ENCODE measurements at places on chromosomes 4 and X.

DNA sequence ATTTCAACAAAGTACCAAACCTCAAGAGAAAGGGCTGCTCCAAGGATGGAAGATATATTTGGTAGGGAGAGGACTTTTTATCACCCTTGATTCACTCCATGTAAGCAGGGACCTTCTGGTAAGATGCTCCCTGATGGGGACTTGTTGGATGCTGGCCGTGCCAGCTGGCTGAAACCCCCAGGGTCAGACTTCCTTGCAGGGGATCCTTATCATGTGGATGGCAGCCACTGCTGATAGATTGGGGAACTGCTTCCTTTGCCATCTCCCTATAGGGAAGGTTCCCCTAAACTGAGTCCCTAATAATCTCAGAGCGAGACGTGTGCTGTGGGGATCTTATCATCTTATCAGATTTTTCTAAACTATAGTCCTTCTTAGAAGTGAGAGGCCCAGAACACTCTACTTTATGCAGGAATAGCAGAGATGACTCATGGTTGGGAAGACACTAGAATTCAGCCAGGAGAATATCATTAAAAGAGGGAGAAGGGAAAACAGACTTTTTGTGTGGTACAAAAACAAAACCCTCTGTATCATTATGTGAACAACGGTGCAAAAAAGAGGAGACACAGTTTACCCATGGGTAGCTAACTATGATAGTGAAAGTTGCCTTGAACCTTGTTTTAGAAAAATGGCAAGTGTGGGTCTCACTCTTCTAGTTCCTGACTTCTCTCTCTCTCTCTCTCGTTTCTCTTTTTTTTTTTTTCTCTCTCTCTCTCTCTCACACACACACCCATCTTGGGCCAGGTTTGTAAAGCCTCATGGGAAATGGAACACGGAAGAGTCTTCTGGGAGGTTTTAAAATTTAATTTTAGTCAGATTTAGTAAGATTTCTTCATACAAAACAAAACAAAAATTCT is 16.1 kb downstream of the RHOH start:
- no peak for DNase-seq

GRCh38 chrX:153634236-153634635 is 12.8 kb upstream of the DUSP9 start:
- no peak for DNase-seq

DNA sequence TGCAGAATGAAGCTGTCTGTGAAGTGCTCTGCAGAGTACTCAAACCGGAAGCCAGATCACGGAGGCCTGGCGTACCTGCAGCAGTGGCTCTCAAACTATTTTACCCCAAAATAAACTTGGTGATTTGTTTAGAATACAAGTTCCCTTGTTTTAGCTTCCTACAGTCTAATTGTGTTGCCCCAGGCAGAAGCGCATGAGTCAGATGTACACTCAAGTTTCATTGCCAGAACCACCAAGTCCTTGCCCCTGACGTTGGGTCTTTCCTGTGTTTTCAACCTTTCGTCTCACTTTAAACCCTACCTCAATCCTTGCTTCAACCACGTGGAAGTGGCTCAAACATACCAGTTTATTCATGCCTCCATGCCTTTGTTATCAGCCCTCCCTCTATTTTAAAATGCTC is 66.2 kb upstream of the SLC7A11 start:
- DNase-seq = no peak

DNA sequence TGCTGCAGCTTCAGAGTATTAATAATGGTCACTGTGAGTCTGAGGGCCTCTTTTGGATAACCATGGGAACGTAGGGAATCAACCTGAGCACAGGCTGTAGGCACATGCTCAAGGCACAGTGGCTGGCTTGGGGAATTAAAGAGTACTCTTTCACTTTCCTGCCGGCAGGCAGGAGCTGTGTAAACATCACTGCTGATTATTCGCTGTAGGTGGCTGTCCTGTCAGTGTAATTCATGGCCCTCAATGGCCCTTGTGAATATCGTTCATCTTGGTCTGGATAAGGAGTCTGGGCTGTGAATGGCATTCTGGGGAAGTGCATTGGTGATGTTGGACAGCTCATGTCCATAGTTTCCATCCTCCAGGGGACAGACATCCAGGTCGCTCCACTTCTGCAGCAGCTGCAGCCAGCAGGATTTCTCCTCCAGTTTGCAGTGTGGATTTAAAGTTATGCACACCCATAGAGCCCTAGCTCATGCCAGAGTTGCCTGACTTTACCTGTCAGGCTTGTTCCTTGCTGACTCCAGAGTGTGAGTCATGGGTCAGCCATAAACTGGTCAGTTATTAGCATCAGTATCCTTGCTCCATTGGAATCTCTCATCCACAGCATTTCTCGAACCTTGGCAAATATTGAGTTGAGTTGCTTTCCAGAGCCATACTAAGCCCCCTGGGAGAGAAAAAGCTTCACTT is 43.0 kb downstream of the C4orf33 start:
- no peak for DNase-seq

- no peak for DNase-seq
Measured at GRCh38 chr4:58940167-58940566, 1830.0 kb upstream of the IGFBP7 start.

DNA sequence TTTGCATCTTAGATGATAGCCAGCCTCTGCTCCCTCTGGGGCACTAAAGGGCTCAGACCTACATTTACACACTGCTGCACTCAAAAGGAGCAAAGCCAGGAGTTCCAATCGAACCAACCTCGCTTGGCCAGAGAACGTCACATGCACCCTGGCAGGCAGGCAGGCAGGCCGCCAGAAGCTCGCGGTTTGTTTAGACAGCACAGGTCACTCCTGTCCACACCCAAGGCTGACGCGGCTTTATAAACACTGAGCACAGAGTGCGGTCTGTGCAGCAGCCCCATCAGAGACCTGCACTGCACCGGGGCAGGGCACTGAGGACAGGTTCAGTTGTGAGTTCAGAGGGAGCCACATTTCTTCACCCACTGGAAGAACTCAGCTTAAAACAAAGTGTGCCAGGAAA is 143.9 kb downstream of the BCOR start:
- no peak for DNase-seq

DNA sequence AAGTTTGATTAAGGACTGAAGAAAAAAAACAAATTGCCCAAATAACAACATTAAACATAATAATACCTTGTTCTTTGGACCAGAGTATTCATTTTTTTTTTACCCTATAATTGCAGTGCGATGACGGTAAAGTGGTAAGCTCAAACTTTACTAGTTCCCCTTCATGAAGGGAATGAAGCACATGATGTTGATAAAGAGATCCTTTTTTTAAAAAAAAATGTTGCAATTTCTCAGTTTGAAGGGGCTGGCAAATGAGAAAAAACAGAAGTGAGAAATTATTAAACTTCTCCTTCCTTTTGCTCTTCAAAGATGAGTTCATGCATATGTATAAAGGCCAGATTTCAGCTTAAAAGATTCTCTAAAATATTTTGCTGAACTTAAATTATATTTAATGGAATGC is 231.7 kb downstream of the C4orf33 start:
- DNase-seq = no peak

DNA sequence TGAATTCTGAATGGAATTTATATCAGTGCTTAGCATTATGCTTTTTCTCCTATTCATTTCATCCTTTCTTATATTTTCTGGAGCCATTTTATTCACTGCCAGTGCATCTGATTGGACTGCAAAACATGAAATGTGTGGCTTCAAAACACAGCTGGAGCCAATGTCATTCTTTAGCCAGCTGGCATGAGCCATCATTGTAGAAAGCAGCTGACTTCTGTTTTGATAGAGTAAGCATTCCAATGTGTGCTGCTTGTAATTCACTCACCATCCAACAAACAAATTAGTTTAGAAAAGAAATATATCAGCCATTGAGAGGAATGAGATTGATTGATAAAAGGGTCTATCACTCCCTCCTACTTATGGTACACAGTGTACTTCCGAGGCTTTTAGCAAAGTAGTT is 2616.0 kb downstream of the ARAP2 start:
- no peak for DNase-seq

DNA sequence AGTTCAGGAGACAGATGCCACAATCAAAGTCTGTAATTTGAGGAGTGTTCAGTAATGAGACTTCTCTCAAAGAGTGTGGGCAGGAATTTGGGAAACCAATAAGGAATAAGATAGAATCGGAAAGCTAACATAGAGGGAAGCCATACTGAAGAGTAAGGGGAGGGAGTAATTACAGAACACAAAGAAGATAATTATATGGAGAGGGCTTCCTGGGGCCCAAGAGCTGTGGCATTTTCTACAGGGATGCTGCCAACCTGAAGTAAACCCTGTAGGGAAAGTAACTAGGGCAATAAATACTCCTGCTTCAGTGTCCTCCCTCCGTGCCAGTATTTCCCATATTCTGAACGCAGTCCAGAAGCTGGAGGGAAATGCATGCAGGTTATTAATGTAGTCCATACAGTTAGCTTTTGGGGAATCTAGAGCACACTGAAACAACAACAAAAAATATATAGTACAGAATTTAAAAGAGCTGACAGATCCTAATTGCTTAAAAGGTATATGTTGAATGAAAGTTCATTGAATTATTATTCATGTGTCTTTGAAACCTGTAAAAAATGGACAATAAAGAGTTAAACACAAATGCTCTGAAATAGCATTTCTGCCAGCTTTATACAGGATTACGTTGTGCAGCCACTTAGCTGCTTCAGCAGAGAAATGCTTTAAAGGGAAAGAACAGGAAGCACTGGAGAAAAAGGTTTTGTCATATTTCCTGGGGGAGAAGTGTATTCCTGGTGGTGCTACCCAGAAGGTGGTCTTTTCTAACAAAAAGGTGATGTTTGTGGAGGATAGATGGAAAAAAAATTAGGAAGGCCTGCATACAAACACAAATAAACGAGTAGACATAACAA is 48.0 kb downstream of the CXXC4 start:
- DNase-seq = no peak

DNA sequence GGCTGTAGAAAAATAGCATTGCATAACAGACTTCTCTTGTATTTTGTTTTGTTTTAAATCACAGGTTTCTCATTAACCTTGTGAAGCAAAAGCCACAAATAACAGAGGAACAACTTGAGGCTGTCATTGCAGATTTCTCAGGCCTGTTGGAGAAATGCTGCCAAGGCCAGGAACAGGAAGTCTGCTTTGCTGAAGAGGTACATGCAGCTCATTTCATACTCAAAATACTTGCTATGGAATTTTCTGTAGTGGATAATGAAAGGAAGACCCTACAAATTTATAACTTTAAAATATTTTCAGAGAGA is 17.6 kb downstream of the AFP start:
- DNase-seq = no peak

- DNase-seq = no peak
Measured at GRCh38 chrX:106035064-106035463, 3.5 kb downstream of the SERPINA7 start.

GRCh38 chr4:29756966-29757365 is 963.2 kb upstream of the PCDH7 start:
- no peak for DNase-seq

DNA sequence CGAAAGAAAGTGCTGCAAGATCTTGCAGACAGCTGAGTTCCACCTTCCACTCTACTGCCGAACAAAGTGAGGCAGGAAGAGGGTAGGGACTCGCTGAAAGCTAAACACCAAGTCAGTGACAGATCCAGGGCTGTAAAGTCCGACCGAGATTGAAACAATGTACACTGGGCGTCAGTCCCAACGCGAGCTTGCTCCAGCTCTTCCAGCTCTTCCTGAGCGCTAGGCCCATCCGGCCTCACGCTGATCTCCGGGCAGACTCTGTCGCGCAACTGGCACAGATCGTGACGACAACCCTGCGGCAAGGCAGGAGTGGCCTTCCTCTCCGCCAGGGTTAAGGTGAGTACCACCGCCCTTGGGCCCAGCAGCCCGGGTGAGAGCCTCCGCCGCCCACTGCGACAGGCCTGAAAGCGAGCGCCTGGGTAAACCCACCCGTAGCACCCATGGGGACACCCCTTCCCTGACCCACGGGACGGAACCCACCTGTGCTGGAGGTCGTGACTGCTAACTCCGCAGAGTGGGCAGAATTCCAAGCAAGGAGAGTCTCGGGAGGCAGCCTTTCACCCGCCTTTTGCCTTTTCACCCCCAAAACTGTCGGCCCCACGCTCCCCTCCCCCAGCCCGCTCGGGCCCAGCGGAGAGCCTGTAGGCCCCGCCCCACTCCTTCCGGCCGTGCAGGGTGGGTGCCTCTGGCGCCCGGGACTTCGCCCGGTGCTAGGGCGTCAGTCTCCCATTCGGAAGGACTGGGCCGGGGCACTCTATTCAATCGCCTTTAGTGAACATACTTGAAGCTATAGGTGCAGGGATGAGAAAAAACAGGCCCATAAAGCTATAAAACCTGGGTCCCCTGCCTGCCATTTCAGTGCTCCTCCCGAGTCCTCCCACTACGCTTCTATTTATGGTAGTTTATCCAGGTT is at the start of gene TMLHE:
TMLHE (minus strand) TSS at position 641 of the 913 bp plus-strand sequence. CDS start 67,676 bp downstream, outside the sequence.
- peak; percentile 22 for DNase-seq

DNA sequence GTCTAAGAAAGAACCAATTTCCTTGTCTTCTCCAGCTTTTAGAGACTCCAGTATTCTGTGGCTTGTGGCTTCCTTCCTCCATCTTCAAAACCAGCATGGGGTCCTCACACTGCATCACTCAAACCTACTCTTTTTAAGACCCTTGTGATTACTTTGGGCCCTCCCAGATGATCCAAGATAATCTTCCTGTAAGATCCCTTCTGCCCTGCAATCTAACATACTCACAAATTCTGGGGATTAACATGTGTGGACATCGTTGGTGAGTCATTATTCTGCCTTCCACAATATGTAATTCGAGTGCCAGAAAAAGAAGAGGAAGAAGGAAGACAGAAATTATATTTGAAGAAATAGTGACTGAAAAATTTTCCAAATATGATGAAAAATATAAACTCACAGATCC is 47.9 kb downstream of the BEND4 start:
- DNase-seq = no peak

DNA sequence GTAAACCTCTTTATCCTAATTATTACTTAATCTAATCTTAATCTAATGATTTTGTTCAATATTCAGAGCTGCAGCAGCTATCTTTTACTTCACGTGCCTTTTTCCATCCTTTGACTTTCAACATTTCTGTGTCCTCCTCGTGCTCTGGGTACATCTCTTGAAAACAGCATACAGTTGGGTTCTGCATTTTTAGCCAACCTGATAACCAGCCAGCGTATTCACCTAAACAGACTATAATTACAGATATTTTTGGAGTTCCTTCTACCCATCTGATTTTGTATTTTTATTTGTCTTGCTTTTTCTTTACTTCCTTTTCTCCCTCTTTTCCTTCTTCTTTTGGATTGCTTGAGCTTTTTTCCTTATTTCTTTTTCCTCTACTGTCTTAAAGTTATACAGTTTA is 16.2 kb upstream of the JAKMIP1 start:
- no peak for DNase-seq

- DNase-seq = no peak
Measured at GRCh38 chr4:183550345-183551093, 45.7 kb downstream of the ING2 start.

- no peak for DNase-seq
Measured at GRCh38 chr4:176439611-176440010, 119.8 kb downstream of the SPCS3 start.

DNA sequence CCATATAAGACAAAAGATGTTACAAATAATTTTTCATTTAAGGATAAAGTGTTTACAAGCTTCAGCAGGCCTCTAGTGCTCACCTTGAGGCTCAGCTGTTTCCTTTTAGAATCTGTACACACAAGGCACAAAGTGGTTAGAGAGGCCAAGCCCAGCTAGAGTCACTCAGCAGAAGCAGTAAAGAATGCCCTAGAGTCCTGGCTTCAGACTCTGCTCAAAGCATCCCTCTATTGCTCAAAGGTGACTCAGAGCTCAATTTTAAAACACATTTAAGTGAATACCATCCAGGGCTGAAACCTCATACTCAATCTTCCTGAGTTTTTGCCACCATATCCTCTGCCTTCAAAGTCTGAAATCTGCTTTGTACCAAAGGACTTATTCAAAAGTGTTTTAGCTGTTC is 22.6 kb upstream of the PHF8 start:
- no peak for DNase-seq

Measured in stimulated activated CD4-positive, alpha-beta T cell treated with anti-CD3 and anti-CD28 coated beads, TNF-alpha, amount 100 ng/mL, for 1 hour (primary cell).